ENCODE measurements at places on chromosomes 3 and 15.
A peak's percentile ranks its signal among the peaks of the same experiment; 100 is the strongest.

GRCh38 chr3:56547486-56547885, 9.5 kb upstream of the CCDC66 start:
- DNase-seq, result no peak

- DNase-seq, result no peak
These were observed 142.5 kb upstream of the LMCD1 start for GRCh38 chr3:8359133-8359532.

- DNase-seq, result no peak
These were observed 16.9 kb upstream of the ALCAM start for GRCh38 chr3:105349684-105350387.

GRCh38 chr15:39315206-39315850, 265.6 kb upstream of the THBS1 start:
- no peak for DNase-seq

GRCh38 chr15:57540736-57541135, 51.0 kb upstream of the MYZAP start:
- no peak for DNase-seq

DNA sequence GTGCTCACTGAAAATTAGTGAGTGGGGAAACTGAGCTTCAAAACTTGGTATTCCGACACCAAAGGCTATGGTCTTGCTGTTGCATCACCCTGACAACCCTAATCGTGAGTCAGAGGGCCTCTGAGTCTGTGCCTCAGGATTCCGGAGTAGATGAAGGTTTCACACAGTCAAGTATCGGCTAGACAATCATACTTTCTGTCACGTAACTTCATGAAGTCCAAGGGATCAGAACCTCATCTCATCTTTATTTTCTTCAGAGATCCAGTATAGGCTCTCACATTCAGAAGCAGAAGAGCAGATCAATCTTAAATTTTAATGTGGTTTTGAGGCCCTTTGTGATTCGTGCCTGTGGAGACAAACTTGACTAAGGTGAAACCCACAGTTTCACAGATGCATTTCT, 26.1 kb upstream of the NECTIN3 start:
- no peak for DNase-seq

DNA sequence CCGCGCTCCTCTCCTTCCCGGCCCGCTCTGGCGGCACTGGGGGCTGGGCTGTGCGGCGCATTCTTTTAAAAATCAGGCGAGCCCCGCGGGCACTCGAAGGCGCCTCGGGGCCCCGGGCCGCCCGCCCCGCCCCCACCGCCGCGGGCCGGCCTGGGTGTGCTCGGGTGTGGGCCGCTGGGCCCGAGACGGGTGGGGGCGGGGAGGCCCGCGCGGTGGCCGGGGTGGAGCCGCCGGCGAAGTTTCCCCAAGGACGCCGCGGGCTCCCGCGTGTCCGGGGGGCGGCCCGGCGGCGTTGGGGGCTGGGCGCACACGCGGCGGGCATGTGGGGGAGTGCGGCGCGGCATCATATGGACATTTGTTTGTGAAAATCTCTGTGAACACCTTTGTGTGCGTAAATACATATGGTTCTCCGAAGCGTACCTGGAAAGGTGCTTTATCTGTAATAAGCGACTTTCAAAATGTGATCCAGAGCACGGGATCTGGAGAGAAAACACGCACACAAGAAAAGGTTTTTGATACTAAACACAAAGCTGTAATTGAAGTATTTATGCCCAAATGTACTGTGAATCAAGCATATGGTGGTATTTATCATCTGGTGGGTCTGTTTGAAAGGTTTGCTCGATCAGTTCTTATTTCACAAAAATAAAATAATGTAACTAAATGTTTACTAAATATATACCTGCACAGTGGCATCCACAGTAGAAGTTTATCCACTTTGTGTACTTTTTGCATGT, 612 bp upstream of the TBL1XR1 start:
- peak; percentile 81 for DNase-seq

GRCh38 chr3:18747383-18747782, 322.2 kb upstream of the SATB1 start:
- DNase-seq, result peak; percentile 55

DNA sequence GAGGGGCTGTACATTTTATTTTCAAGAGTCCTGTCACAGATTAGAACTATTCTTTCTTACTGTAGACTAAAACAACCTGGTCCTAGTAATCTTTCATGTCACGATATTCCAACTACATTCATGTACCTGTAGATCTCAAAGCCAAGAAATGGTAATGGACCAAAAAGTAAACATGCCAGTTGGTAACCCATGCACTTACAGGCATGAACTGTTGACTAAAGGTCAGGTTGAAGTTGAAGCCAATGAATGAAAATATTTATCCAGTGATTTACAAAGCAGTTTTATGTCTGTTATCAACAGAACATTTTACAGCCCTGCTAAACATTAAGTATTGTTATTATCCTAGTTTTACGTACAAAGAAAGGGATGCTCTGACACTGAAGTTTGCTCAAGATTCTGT, 25.3 kb downstream of the LRRC57 start:
- no peak for DNase-seq

- no peak for DNase-seq
These were observed 68.6 kb downstream of the FHIT start for GRCh38 chr3:61182662-61183061.

DNA sequence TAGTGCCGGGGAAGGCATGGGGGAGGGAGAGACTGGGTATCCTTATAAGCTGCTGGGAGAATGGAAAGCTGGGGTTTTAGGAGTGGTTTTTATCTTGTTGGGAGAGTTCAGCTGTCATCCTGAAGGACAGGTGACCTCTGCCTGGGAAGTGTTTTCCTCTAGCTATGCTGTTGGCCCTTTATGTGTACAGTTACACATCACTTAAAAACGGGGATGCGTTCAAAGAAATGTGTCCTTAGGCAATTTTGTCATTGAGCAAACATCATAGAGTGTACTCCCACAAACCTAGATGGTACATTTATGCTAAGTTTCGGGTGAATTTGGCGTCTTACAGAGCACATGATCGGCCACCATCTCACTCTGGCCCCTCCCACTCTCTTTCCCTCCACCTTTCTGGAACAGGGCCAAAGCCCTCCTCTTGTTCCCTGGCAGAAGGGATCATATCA, 164.3 kb upstream of the NUDT16 start:
- DNase-seq, result no peak

DNA sequence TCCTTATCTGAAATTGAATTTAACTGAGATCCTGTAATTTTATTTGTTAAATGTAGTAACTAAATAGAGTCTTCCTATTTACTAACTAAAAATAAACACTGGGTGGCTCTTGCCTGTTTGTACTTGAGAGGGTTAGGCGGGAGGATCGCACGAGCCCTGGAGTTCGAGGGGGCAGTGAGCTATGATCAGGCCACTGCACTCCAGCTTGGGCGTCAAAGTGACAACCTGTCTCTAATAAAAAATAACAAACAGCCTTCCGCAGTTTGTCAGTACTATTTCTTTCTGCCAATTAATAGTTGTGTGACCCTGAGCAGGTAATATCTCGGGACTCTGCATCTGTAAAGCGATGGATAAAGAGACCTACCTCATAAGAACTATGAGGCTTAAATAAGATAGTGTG, 768 bp upstream of the PDE12 start:
- no peak for DNase-seq

- DNase-seq, result no peak
These were observed 19.0 kb downstream of the CISH start for GRCh38 chr3:50592568-50592967.

- DNase-seq, result no peak
These were observed 142.3 kb upstream of the STT3B start for GRCh38 chr3:31390466-31390865.

- no peak for DNase-seq
These were observed 129.8 kb upstream of the CPNE4 start for GRCh38 chr3:132164469-132165092.

DNA sequence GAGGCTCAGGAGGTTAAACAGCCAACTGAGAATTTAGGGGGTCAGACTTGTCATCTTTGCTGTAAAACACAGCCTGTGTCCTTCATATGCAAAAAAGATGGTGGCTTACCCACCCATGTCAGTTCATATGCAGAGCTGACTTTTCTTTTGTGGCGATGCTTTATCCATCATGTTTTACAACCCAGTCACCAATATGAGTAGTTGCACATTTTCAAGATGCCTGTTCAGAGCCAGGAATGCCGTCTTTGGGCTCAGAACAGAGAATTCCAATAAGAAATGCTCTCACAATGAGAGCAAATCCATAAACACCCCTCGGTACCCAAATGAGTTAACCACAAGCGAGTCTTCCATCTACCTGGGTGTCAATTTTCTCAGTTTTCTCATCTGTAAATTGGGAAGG, 83.6 kb downstream of the TIGIT start:
- no peak for DNase-seq

DNA sequence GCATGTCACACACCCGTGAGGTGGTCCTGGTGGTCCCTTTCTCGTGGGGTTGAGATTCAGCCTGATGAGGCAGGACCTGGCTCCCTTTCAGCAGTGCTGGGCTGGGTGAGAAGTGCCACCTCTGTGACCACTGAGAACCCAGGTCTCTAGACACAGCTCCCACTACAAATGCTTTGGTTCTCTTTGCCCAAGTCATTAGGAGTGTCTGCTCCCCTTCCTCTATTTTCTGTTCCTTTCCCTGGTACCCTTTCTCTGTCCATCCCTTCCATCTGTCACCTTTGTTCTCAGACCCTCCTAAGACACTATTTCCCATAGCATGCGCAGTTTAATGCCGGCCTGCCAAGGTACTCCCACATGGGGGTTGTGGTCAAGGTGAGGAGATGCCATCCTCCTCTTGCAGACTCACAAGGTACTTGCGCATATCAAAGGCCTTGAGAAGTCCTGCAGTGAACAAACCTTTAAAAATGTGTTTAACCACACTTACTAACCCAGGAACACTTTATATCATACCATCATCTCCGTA, 297.7 kb downstream of the LRTM1 start:
- DNase-seq, result no peak

DNA sequence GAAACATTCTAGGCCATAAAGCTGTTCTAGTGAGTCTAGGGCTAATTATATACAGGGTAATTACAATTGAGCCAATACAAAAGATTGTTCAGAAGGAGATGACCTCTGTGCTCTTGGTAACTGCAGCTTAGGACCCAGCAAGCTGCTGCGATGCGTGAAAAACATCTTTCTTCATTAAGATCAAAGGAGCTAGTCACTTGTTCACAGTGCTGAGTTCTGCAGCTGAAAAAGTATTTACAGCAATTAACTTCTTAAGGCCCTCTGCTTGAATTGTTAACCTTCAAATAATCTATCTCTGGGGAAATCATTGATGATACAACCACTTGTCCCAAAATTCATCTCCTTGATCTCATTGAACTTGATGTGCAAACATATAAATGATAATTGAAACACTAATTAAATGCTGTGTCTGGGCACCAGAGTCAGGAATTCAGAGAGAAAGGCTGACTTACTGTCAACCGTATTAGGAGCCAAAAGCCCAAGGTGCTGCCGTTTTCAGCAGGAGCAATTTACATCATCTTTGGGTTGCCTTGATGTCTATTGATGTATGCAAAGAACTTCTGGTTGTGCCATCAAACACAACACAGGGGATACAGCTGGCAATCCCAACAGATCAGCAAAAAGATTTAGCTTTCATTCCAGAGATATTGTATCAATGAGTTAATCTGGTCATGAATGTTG, 213.0 kb downstream of the NECTIN3 start:
- DNase-seq, result no peak

Data from sigmoid colon (tissue), 7 donors.